Kidney epithelial cell (primary cell): ENCODE measurements at places on chromosomes 5 and 9. TPM values are rescaled to one million over a fixed set of nuclear protein-coding genes. Genes with fewer than 3 reads are reported as not detected.

Gene DCANP1
- total RNA-seq = not detected in 2 replicates

Gene WWC1
- 118 and 121 TPM in 2 replicates for total RNA-seq

Gene TAF11L5
- total RNA-seq = not detected in 2 replicates

Gene PLPP7
- total RNA-seq = 2.6 and 4.6 TPM in 2 replicates

Gene GOLGA2
- 69.9 and 75.8 TPM in 2 replicates for total RNA-seq

Gene PFN3
- total RNA-seq = not detected in 2 replicates

Gene ISL1
- 0.17 TPM in 1 of 2 replicates, not detected in the other for total RNA-seq

GRCh38 chr5:147658293-147658932, 124.1 kb downstream of the JAKMIP2 start:
- DNase-seq = no peak

- no peak for DNase-seq
Measured at GRCh38 chr5:172177176-172177575, 10.8 kb downstream of the STK10 start.

GRCh38 chr5:122985006-122985700, 51.4 kb downstream of the PPIC start:
- no peak for DNase-seq

GRCh38 chr5:116876240-116876840, 301.7 kb upstream of the SEMA6A start:
- no peak for DNase-seq

- DNase-seq = no peak
Measured at GRCh38 chr5:169753795-169754194, 116.7 kb downstream of the DOCK2 start.

DNA sequence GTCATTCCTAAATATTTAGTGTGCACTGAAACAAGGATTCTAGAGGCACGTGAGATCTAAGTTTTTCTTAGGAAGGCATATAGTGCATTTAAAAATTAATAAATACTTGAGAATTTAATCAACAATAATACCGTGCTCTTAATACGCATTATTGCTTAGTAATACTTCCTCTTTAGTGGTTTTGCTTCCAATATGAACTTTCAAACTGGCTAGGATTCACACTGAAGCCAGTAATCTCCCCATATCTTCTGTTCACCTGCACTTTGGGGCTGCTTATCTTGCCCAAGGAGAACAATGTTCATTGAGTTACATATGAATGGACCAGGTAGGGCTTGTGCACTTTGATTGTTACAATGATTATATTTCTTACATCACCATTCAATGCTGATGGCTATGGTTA, 180.5 kb upstream of the RIOK2 start:
- DNase-seq = no peak

DNA sequence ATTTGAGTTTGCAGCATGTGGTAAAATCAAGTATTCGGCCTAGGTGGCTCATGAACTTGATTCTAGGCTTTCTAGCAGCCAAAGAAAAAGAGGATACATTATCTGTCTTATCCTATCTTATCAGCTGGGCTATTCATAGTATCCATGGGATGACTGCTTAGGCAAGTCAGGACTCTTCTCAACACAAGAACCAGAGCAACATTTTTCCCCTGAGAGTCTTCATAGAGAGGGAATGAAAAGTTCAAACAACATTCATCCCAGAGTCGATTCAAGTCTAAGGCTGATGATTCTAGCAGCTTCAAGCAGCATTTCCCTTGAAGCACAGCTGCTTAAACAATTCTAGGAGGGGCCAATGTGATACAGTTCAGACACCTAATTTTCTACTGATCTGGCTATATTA, 3.0 kb downstream of the S100Z start:
- no peak for DNase-seq

- no peak for DNase-seq
Measured at GRCh38 chr5:28082610-28083009, 1044.2 kb upstream of the CDH9 start.

DNA sequence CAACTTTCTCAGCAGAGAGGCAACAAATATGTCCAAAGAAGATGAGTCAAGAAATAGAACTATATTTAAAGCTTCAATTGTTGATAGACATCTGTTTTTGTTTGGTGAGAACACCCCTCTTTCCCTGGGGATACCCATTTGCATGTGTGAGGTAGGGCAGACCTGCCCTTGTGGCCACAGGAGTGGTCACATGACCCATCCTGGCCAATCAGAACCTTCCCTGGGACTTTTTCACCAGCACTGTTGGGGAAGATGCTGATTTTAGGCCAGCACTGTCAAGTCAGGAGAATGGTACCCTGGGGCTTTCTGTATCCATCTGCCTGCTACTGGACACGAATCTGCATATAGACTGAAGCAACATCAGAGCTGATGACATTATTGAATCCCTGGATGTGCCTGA, 211.2 kb downstream of the CDK5RAP2 start:
- DNase-seq = no peak

DNA sequence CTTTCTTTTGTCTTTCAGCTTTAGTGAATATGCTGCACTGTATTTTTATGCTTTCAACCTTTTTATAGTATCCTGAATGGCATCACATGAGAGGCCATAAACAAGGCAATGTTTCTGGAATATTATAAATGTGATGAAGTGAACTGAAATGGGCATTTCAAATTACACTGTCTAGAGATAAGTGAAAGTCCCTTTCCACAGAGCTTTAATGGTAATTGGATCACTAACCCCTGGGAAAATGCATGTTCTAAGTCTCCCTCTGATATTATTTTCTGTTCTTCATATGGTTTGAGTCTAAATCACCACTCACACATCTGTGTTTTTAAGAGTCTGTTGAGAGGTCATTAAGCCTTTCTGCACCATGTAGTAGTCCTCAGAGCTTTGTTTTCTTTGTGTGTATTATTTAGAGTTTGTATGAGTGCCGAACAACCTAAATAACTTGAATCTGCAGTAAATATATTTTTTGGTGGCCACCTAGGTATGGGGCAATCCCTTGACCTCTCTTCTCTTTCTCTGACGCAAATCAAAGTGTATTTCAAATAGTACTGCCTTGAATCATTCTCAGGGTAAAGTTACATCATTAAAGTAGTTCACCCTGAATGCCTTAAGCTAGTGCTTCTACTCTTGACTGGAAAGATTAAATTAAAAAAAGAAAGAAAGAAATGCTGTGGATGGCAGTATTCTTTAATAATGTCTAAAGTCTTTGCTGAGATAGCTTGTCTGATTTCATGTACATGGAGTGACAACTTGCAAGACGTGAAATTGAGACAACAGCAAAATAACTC, 1931.0 kb upstream of the CDH6 start:
- no peak for DNase-seq

DNA sequence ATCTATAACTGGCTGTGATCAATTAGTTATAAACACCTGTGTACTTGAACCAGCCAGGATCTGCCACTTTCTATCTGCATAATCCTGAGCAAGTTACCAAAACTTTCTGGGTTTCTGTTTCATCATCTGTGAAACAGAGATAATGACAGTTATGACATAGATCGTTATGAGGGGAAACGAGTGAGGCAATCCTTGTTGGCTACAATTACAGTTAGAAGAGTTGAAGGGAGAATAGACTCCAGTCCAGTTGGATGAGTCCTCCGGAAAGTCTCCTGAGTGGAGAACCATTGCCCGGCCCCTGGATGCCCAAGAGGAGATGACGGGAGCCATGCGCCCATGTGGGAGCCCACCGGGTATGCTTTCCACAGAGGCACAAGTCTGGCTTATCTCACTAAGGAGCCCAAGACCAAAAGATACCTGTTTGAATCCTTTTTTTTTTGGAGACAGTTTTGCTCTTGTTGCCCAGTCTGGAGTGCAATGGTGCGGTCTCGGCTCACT, 4.5 kb downstream of the PDE6A start:
- no peak for DNase-seq

GRCh38 chr5:80116465-80116864, 81.3 kb downstream of the THBS4 start:
- no peak for DNase-seq

GRCh38 chr9:126096340-126096739, 230.3 kb upstream of the MVB12B start:
- no peak for DNase-seq

DNA sequence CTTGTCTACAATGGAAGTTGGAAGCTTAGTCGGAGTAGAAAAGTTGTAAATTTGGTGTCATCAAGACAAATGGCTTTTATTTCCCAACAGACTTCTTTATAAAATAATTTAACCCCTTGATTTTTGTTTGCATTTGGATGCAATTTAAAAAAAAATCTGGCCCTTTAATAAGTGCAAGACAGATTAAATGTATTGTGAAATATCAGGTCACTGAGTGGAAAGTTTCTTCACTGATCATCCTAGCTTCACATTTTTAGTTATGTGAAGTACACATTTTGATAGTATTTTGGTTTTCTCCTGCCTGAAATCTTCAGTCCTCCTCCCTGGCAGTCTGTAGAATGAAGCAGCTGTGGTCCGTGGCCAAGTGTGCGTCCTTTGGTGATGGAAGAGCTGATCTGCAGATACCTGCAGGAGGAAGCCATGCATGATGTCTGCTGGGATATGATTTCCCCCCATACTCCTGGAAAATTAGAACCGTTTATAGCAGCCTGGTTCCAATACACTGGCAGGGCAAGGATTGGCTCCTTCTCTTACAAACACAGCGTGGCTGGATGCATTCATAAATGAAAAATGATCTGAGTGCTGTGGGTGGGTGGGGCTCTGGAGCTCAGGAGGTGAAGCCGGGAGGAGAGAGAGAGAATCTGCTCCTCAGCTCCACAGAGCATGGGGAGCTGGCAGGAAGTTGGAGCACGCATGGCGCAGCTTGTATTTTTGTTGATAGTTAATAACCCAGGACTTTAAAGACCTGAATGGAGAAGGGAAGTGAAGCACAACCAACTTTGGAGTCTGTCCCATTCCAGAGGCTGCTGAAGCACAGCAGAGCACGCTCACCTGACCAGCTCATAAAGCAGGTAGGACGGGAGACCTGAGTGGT, 238.4 kb downstream of the GOLPH3 start:
- no peak for DNase-seq

DNA sequence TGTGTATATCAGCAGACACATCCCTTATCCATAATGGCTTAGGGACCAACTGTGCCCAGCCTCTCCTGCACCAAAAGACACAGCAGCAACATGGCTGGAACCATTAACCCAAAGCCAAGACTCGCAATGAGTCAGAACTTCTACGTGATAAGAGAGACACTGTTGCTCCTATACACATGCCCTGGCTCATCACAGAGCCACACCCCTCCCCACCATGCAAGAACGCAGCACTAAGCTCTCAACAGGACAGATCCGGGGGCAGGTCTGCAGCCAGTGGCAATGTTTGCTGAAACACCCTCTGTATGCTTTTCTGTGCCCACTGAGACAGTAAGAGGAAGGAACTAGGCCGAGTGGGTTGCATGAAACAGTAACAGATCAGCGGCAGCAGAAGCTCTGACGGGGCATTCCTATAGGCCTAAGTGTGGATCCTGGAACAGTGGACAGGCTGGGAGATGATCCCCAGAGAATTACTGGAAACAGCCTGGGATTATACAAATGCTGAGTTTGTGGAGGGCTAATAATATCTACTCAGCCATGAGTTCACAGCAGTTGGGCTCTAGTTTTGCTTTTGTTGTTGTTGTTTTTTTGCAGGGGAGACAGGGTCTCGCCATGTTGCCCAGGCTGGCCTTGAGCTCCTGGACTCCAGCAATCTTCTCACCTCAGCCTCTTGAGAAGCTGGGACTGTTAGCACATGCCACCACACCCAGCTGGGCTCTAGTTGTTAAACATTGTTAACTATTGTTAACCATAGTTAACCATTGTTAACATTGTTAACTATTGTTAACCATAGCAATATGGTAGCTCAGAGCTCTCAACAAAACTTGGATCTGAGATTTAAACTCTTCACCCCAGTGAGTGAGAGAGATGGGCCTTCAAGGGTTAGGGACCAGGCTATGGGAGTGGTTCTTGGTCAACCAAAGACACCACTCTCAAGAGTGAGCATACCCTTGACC, 41.0 kb downstream of the B4GALT1 start:
- DNase-seq = no peak

DNA sequence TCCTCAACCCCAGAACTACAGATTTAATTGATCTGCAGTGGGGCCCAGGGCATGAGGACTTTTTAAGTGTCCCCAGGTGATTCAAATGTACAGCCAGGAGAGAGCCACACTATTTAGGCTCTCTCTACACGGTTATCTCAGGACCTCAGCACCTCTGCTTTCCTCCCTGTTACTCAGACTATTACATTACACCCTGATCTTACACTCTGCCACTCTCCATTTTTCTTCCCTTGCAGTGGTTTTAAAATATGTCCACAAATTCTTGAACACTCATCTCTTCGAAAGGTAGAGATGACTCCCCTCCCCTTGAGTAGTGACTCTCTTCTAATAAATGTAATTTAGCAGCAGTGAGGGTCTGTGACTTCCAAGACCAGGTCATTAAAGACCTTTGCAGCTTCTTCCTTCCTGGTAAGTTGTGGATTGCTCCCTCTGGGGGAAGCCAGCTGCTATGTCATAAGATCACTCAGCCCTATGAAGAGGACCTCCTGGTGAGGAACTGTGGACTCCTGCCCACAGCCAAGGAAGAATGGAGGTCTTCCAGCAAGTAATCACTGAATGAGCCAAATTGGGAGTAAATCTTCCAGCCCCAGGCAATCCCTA, 87.5 kb upstream of the SSBP2 start:
- no peak for DNase-seq

DNA sequence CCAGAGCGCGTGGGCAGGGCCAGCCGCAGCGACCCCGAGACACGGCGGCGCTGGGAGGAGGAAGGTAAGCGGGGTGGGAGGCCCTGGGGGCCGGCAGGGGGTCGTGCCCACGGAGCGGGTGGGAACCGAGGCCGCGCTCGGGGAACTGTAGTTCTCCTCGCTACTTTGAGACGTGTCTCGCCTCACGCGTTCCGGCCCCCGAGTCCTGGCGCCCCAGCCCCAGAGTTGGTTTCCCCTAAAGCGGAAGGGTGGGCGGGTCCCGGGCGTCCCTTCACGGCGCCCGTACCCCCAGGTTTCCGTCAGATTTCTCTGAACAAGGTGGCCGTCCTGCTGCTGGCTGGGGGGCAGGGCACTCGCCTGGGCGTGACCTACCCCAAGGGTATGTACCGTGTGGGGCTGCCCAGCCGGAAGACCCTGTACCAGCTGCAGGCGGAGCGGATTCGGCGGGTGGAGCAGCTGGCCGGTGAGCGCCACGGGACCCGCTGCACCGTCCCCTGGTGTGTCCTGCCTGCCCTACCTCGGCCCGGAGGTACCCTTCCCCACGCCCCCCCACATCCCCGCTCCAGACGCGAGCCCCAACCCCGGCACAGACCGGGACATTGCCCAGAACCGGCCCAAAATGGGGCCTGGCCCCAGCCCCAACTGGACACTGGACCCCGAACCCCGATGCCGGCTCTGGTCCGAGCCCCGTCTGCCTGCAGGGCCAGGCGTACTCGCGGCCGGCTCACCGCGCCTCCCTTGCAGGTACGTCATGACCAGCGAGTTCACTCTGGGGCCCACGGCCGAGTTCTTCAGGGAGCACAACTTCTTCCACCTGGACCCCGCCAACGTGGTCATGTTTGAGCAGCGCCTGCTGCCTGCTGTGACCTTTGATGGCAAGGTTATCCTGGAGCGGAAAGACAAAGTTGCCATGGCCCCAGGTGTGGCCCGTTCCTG, 709 bp downstream of the UAP1L1 start:
- DNase-seq = no peak
